ENCODE measurements at places on chromosomes 13 and 19.

DNA sequence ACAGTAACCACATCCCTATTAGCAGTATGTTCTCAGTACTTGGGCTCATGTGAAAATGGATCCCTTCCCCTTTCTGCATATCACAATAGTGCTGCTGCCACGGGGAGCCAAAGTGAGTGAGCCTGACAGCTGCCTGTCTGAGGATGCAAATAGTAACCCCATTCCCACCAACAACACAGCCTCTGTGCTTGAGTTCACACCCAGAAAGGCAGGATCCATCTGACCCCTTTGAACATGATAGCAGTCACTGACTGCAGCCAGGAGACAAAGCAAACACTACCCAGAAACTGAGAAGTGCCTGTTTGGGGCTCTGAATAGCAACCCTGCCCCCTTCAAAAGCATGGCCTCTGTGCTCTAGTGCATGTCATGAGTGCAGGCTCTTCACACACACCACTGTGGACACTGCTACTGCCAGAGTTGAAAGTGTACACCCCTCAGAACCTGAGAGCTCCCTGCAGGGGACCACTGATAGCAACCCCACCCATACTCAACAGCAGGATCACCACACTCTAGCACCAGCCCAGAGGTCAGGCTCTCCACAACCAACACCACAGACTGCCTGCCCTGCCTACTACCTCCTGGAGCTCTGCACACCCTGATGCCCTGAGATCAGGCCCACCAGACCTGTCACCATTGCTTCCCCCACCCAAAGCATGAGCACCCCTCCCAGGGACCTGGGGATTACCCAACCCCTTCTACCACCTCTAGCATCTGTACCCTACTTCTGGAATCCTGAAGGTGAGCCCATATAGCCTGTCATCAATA is 1563.5 kb upstream of the PRR20A start:
- no peak for DNase-seq

- no peak for DNase-seq
These were observed 197.0 kb downstream of the COL4A1 start for GRCh38 chr13:110109910-110110309.

DNA sequence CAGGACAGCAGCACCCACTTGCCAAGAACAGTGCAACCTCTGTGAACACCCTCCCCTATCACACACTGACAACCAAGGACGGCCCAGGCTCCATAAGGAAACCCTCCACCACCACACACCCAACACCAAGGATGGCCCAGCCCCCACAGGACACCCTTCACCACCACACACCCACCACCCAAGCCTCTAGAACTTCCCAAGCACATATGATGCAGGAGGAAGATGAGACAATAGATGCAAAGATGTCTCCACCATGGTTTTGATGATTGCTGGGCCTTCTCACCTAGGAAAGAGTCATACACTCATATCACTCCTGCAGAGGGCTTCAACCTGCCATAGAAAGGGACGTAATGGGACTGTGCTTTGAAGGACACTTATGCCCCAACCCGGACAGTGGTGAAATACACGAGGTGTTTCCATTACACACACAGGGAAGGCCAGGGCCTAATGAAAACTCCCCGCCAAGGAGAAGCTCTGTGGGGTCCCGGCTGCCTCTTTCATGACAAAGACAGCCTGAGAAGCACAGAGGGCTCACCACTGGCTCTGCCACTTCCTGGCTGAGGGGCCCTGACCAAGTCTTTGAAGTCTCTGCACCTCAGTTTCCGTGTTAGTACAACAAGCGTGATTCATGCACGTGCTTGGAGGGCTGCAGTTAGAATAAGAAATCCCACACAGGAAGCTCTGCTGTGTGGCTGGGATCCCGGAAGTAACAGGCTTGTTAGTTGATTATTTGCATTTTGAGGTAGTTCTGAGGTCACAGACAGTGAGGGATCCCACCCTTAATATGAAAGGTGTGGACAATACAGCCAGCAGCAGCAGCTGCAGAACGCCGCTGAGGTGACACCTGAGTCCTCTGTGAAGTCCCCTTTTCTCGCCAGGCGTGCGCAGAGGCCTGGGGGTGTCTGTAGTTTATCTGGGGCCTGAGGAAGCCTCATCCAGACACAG is 61.9 kb upstream of the ATP12A start:
- DNase-seq = no peak

GRCh38 chr19:46297700-46298478 is 1.0 kb downstream of the HIF3A start:
- DNase-seq = peak; percentile 59

DNA sequence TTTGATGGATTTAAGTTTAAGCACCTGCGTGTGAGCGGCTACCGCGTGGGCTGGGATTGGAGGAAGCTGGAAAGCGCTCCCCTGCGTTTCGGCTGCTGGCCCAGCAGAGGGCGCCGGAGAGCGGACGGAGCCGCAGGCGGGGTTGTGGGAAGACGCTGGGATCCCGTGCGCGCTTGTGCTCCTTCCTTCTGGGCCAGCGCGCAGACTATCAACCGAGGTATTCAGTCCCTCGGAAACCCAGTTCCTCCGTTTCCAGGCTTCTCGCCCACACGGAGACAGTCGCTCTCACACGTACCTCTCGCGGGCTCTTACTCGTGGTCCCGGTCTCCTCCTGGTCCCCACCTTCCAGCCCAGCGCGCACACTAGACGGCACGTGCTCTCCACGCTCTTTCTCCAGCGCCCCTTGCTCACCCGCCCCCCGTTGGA is 28.8 kb downstream of the EPN1 start:
- peak; percentile 12 for DNase-seq

GRCh38 chr19:48635263-48635965 is 1.8 kb downstream of the DBP start:
- DNase-seq = no peak

GRCh38 chr13:51818781-51819511 is 15.0 kb upstream of the DHRS12 start:
- DNase-seq = no peak

GRCh38 chr13:58376349-58376748 is 744.8 kb downstream of the PCDH17 start:
- DNase-seq = no peak

GRCh38 chr19:33399745-33400681 is 26.5 kb downstream of the CEBPG start:
- no peak for DNase-seq

GRCh38 chr19:40862785-40863184 is 12.5 kb upstream of the CYP2A6 start:
- DNase-seq = no peak

GRCh38 chr13:28746287-28746612 is 27.5 kb upstream of the SLC46A3 start:
- no peak for DNase-seq
